Erythroblast (primary cell): ENCODE measurements at places on chromosomes 16 and 17.

DNA sequence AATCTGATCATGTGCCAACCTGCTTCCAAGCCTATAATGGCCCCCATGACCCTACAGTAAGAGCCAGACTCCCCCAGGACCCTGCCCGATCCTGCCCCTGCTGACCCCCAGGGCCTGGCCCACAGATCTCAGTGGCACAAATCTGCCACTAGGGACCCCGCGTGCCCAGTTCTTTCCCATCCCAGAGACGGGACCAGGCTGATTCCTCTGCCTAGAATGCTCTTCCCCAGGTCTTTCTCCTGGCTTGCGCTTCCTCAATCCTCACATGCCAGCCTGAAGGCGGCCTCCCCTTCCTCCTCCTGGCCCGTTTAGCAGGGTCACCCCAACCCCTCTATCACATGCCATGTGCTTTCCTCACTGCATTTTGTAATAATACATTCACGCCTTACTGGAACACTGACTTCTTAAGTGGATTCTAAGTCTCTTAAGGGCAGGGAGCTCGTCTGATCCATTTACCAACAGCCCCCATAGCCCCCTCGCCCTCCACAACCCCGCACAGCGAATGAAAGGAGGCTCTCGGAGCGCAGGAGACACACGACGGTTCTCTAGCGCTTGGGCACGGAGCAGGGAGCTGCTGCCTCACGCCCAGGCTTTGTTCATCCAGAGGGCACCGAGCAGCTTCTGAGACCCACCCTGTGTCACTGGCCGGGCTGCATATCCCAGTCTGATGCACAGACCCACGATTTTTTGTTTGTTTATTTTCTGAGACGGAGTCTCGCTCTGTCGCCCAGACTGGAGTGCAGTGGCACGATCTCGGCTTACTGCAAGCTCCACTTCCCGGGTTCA lies 1.2 kb downstream of the TRIM65 start:
- DNase-seq, result peak; percentile 24

DNA sequence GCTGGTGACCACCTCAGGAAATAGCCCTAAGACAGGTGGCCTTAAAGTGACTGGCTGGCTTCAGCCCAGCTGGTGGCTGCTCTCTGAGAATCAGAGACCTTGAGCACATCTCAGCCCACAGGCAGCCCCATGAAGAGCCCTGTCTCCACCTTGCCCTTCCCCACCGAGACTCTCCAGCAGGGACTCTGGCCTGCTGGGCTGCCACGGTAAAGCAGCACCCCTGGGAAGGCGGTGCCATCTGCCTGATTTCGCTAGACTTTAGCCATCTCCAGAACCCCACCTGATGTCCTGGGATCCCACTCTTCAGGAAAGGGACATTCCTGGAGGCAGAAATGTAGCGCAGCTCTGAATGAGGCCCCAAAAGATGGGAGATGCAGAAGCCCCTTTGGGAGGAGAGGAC lies 45.2 kb upstream of the LGALS9 start:
- no peak for DNase-seq

- DNase-seq, result no peak
These were observed 53.2 kb upstream of the TRAP1 start for GRCh38 chr16:3770530-3770929.

GRCh38 chr17:61393904-61394629 lies 5.6 kb upstream of the TBX2 start:
- no peak for DNase-seq

- no peak for DNase-seq
These were observed 135.1 kb downstream of the CDH13 start for GRCh38 chr16:82761858-82762257.

GRCh38 chr16:51543971-51544370 lies 392.9 kb upstream of the SALL1 start:
- no peak for DNase-seq

DNA sequence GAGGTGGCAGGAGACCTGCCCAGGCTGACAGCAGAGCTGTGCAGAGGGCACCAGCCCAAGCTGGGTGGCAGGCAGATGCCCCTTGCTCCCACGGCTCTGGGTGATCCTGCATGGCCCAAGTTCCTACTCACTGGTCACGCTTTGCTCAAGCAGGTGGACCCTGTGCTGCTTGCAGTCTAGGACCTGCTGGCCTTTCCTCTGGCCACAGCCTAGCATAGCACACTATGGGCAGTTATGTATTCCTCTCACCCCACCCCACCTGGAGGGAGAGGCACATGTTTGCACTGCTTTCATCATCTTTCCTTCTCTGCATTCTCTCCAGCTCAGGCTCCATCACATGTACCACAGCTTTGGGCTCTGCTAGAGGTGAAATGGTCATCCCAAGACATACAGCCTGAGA lies 19.6 kb upstream of the SREBF1 start:
- DNase-seq, result no peak

DNA sequence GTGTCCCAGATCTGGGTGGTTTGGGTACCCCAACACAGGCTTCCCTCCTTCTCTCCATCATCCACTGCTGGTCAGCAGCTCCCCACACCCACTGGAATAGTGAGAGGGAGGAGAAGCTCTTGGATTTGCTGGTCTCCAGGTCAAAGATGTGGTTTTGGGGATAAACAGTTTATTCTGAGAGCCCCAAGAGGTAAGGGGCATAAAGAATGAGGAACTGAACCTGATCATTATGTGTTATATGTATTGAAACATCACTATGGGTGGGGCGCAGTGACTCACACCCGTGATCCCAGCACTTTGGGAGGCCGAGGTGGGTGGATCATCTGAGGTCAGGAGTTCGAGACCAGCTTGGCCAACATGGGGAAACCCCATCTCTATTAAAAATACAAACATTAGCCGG lies 3.9 kb downstream of the DPEP2 start:
- peak; percentile 26 for DNase-seq

DNA sequence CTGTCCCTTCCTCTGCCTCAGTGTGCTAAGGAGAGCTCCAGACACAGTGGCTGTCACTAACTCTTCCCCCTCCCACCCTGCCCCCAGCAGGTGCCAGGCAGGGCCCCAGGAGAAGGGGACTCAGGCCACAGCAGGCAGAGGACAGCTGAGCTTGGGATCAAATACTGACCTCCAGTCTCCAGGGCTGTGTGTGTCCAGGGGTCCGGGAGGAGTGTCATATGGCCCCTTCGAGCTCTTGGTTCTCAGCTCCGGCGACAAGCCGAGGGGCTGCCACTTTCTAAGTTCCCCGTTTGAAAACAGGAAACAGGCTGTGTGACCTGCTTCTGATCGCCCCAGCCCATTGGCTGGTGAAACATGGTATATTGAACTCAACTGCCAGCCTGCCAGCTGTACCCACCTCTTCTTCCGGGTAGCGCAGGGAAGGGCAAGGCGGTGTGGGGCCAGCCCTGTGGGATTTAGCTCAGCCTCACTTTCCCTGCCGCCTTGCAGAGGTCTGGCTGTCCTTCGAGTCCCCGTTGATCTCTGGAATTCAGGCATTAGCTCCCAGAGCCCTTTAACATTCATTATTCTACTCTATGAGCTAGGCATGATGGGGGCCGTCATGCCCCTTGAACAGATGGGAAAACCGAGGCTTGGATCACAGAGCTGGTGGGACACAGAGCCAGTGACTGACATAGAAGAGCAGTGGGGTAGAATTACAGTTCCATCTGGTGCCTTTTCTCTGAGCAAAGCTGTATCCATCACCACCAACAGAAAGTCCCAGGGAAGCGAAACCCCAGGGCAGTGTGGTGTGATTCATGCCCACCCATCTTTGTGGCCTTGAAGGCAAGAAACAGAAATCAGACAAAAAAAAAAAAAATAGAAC lies at the start of gene SNX20:
SNX20 (minus strand) TSS at position 292 of the 865 bp plus-strand sequence. CDS start 3,786 bp downstream, outside the sequence.
- no peak for DNase-seq

DNA sequence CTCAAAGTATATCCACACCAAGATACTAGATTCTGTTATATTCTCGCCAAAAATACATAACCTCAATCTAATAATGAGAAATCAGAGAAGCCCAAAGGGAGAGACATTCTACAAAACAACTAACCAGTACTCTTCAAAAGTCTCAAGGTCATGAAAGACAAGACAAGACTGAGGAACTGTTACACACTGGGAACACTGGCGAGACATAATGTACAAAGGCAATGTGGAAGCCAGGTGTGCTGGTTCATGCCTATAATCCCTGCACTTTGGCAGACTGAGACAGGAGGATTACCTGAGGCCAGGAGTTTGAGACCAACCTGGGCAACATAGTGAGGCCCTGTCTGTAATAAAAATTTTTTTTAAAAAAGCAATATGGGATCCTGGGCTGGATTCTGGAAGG lies 85.9 kb downstream of the SPAG9 start:
- DNase-seq, result no peak

DNA sequence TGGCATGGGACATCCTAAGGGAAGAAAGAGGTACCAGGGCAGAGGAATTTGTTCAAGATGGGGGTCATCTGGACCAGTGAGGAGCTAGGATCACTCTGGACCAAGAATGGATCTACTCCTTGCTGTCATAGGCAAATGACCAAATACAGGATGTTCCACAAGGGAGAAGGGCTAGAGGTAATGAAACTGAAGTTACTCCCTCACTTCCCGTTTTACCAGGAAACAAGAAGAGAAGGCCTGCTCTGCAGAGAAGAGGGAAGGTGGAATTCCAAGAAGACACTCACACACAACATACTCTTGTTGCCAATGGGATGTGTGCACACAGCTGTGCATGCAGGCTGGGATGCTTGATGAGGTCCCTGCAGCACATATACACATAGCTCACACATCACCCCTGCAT lies 38.6 kb downstream of the NEUROD2 start:
- DNase-seq, result no peak

DNA sequence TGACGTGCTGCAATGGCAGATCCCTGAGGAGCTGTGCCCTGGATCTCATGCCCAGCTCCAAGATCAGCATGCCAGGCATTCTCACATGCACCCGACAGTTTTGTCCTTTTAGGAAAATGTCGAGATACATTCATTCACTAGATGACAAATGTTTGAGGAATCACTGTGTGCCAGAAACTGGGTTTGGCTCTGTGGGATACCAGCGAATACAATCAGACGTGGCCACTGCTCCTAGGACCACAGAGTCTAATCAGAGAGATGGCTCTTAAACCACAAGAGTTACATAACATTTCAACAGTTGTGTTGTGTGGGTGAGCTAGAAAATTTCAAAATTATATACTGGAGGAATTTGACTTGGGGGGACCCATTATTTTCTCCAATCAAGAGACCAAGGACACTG lies 579.7 kb downstream of the CDH13 start:
- DNase-seq, result no peak

GRCh38 chr17:73635101-73635817 lies 9.0 kb downstream of the SDK2 start:
- DNase-seq, result no peak

GRCh38 chr17:60910415-60910814 lies 232.8 kb downstream of the BCAS3 start:
- DNase-seq, result no peak

- DNase-seq, result no peak
These were observed 2.3 kb downstream of the GALK1 start for GRCh38 chr17:75762513-75763268.

- no peak for DNase-seq
These were observed 11.8 kb upstream of the SULT1A1 start for GRCh38 chr16:28621481-28622155.

DNA sequence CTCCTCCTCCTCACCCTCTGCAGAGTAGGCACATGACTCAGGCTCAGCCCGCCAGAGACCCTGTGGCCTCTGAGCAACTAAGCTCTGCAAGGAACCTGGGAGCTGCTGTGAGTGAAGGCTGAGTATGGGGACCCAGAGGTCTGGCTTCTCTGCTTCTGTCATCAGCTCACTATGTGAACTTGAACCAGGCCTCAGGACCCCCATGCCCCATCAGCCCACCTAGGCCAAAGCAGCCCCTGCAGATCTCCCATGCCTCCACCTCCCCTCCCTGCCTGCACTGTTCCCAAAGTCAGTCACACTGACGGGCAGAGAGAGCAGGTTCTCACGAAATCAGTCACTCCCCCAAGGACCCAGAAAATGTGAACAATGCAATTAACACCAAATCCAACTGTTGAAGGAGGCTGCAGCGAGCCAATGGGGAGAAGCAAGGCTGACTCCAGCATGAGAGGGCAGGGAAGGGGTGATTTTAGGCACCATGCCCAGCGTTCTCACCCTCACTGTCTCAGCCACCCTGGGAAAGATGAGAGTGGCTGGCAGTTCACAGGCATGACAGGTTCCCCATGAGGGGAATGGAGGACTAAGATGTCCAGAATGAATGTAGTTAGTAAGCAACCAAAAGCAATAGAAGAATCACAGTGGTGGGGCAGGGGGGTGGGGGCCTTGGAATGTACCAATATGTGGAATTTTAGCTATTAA lies 60.6 kb downstream of the BEAN1 start:
- DNase-seq, result no peak

GRCh38 chr16:1050921-1051320 lies 21.6 kb upstream of the SSTR5 start:
- DNase-seq, result no peak

DNA sequence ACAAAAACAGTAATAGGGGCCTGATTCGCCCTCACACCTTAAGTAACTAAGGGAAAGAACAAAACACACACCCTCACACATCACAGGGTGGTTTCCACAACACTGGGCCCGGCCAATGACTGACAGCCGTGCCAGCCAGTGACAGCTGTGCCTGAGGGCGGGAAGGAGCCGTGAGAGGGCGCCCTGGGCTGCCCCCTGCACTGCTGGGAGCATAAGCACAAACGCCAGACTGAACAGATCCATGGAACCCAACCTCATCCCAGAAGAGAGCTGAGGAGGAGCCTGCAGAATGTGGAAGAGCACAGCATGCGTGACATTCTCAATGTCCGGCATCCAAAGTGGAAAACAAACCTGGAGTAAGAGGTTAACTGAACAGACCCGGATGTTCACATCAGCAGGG lies 16.0 kb downstream of the CSNK1D start:
- peak; percentile 41 for DNase-seq

DNA sequence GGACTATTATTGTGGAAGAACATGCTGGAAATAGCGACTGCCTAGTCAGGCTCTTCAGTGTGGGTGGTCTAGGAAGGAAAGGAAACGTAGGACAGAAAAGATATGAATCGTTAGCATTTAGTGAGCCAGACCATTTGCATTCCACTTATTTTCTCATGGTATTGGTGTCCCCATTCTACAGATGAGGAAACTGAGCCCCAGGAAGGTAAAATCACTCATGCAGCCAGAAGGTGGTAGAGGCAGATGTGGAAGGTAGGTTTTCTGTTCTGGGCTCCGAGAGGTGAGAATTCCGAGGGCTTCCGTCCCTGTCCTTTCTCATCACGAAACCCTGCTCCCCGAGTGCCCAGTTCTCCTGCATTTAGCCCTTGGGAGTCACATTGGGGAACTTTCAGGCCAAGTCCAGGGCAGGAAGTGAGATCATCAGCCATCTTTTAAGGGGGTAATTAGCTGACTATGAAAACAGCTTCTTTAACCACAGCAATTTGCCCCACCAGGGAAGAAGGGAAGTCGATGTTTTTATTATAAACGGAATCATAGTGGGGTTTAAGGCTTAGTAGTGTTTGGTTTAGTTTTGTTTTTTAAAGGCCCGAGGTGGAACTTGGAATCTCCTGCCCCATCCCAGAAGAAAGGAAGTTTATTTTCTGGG lies 110.7 kb upstream of the IRX3 start:
- no peak for DNase-seq

- DNase-seq, result no peak
These were observed 75.0 kb upstream of the CPHXL start for GRCh38 chr16:75801307-75801706.

GRCh38 chr17:50200457-50201275 lies 765 bp downstream of the COL1A1 start:
- DNase-seq, result peak; percentile 87
